Stimulated activated CD4-positive, alpha-beta T cell treated with anti-CD3 and anti-CD28 coated beads, Interleukin-1b, Interleukin-23, amount 100 ng/mL, for 1 hour (primary cell): ENCODE measurements at places on chromosomes 1 and 21.

- DNase-seq: no peak
Observed at GRCh38 chr1:117467336-117467735, 100.1 kb downstream of the MAN1A2 start.

- no peak for DNase-seq
Observed at GRCh38 chr21:45825219-45825618, 156.4 kb upstream of the COL6A1 start.

DNA sequence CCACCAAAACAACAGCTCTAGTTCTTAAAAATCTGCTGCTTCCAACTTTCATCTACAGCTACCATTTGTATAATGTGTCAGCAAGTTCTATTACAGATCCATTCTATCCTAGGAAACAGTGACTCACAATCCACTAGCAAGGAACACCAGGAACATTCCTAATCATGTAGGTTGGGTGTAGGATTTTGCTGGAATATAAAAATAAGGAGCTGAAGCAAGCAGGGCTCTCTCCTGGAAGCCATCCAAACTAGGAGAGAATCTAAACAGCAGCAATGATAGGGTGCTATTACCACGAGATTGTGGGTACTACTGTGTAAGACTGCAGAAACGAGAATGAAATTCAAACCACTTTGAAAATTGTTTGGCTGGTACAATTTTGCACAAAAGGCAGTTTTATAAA lies 135.0 kb downstream of the PTPN14 start:
- DNase-seq: no peak

- no peak for DNase-seq
Observed at GRCh38 chr21:20611008-20611407, 387.2 kb upstream of the NCAM2 start.

- DNase-seq: no peak
Observed at GRCh38 chr1:18157968-18158367, 50.4 kb downstream of the IGSF21 start.

GRCh38 chr21:17513214-17514123 lies 626 bp downstream of the CXADR start:
- no peak for DNase-seq

DNA sequence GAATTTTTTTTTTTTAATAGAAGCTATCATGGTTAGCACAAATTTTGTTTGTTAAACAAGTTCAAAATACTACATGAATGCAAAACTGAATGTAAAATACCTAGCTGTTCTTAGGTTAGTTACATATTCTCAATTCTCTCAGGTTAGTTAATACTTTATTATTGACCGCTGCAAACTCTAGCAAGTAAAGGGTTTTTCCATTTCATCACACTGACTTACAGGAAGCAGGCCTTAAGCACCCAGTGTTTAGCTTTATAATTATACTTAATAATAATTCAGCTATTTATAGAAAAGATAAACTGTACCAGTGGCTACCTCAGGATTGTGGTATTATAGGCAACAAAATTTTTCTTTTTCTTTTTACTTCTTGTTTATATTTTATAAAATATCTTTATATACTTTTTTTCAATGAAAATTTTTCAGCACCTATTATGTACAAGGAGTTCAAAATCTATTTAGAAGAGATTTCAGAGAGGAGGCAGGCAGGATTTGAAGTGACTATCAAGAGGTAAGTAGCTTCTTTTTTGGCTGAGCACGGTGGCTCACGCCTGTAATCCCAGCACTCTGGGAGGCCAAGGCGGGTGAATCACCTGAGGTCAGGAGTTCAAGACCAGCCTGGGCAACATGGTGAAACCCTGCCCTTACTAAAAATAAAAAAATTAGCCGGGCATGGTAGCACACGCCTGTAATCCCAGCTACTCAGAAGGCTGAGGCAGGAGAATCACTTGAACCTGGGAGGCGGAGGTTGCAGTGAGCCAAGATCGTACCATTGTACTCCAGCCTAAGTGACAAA lies 17.9 kb downstream of the PLPP3 start:
- no peak for DNase-seq

DNA sequence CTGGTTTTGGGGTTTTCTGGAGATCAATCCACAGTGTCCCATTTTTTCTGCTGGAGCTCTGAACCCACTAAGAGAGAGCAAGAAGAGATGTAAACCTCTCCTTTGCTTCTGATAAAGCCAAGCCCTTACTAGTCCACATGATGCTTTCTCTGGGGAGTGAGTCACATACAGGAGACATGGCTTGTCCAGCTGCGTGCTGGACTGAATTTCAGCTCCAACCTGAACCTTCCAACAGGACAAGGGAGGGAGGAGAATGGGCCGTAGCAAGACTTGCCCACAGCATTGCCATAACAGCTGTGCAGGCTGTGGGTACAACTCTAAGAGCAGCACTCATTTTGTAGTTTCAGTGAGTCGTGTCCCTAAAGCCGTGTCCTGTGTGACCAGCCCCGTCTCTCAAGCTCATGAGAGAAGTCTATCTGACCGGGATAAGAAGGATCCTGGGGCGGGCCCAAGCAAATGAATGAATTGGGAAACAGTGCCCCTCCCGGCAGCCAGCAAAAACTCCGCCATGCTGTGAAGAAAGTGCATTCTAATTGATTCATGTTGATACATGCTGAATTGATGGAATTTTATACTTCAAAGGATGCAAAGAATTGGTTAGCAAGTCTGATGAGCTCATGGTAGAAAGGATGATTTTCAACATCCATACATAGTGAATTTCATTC lies 195.2 kb downstream of the GABPA start:
- no peak for DNase-seq

GRCh38 chr1:112054510-112054909 lies 65.0 kb upstream of the KCND3 start:
- no peak for DNase-seq

- DNase-seq: no peak
Observed at GRCh38 chr1:31936278-31936980, 1.7 kb downstream of the PTP4A2 start.

DNA sequence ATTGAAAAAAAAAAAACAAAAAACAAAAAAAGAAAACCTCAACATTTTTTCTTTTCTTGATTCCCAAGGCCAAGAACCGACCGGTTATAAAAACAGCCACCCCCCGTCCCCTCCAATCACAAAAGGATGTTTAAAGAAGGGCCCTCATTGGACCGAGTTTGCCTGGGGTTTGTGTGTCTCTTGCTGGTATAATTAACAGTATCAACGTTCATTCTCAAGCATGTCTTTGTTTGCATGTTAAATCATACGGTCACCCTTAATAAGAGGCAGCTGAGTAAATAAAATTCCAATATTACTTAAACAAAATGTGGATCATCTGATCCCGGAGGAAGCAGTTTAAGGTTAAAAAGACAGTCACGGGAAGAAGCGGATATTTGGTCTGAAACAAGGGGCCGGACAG lies 201.1 kb downstream of the PRDM2 start:
- DNase-seq: no peak

DNA sequence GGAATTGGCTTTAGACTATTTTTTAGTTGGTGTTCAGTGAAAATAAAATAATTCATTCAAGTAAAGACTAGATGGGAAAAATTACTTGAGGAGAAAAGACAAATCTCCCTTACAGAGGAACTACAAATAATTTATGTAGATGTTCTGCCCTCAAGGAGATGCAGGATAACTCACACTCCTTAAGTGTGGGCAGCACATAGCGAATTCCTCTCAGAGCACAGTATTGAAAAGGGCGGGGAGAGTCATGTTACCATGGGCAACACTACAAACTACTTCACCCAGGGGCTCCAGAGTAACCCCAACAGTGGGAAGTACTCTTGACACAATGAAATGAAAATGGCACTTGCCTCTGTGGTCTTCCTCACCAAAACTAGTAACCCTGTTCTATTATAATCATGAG lies 20.6 kb upstream of the LAMC2 start:
- no peak for DNase-seq

- DNase-seq: no peak
Observed at GRCh38 chr1:38740487-38740886, 119.1 kb downstream of the RRAGC start.

GRCh38 chr1:172203135-172203823 lies 217.2 kb upstream of the C1orf105 start:
- DNase-seq: no peak
